ENCODE measurements at places on chromosomes 1 and 21.

DNA sequence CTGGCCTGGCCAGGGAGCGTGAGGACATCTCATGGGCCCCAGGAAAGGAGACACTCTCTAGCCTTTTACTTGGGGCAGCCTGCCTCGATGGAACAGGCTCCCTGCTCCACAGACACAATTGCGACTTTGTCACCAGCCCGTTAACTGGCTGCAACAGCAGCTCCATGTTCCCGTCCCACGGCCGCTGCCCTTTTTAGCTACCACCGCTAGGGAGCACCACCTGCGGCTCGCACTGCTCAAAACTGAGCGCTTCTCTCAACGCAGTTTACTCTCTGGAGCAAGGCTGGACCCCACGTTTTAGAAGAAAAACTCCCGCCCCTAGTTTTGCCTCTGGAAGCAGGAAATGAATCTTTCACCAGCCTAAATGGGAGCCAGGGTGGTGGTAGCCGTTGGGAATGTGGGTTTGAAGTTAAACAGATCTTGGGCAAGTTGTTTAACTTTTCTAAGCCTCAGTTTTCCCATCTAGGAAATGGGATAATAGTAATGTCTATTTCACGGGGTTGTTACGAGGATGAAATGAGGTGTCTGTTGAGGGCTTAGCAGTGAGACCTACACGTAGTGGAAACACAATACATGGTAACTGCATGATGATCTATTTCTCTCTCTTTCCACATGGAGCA, 3.5 kb upstream of the LRRC38 start:
- peak; percentile 15 for DNase-seq

DNA sequence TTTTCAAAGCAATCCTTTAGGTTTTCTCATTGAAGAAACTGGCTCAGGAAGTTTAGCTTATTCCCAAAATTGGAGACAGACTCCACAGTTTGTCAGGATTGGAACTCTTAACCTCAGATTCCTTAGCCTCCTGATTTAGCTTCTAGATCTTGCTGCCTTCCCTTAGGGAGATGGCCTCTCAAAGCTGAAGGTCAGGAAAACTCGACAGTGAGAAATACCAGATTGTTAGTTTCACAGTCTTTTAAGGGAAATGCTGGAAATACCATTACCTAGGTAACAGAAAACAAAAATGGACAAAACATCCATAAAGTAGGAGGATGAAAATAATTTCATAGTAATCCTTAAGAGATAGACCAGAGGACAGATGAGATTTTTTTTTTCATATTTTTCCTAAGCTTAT, 7.8 kb downstream of the RASAL2 start:
- DNase-seq = no peak

GRCh38 chr1:172425339-172425738, 4.9 kb downstream of the C1orf105 start:
- peak; percentile 87 for DNase-seq

- no peak for DNase-seq
Observed at GRCh38 chr1:155256058-155256852, 972 bp upstream of the ENTREP3 start.

- DNase-seq = no peak
Observed at GRCh38 chr1:56284928-56285327, 294.4 kb downstream of the PLPP3 start.

GRCh38 chr1:172955161-172955815, 95.5 kb downstream of the TNFSF18 start:
- DNase-seq = no peak

DNA sequence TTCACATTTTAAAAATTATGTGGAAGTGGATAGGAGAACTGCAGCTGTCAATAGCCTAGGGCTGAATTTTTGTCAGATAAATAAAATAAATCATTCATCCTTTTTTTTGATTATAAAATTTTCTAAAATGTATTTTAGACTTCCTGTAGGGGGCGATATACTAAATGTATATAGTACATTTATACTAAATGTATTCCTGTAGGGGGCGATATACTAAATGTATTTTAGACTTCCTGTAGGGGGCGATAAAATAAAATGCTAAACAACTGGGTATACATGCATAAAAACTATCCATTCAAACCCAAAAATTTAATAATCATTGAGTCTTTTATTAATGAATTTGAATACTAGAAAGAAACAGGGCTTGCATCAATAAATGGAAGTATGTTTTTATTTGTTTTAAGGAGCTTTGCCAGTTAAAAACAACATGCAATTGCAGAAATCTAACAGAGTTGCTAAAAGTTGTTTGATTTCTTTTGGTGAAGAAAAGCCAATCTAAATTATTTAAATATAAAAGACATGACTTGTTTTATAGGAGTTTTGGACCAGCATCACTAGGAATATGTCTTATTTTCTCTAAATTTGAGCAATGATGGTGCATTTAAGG, 31.4 kb downstream of the CLCA1 start:
- peak; percentile 70 for DNase-seq

All from hematopoietic multipotent progenitor cell treated with erythropoietin and hydrocortisone succinate and interleukin-3 and kit ligand, for 8 days (in vitro differentiated cells).